ENCODE measurements at places on chromosomes 6 and 20. TPM values are rescaled to one million over a fixed set of nuclear protein-coding genes. Genes with fewer than 3 reads are reported as not detected.
A peak's percentile ranks its signal among the peaks of the same experiment; 100 is the strongest.

CLPSL2 gene
- not detected for total RNA-seq

EYA2 gene
- total RNA-seq, result not detected

DNA sequence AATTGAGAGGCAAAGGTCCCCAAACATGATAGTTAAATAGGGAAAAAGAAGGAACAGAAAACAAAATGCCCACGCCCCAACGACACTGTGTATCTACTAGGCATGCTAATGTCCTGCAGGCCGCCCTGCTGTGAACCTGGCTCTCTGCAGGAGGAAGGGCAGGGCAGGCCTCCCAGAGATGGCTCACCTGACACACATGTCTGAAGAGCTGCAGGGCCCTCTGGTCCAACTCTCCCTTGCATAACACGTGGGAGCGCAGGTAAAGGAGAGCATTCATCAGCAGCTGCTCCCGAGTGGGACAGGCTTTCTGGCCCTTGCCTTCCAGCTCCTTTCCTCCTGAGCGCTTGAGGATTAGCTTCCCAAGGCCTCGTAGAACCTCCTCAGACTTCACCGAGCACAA lies 53.7 kb upstream of the LYRM2 start:
- no peak for DNase-seq
- H3K27me3 ChIP-seq, result no peaks in the 10 kb centered on the region
- H3K36me3 ChIP-seq, result peaks cover 99% of the 10 kb centered on the region

- no peaks in the 10 kb centered on the region for H3K4me1 ChIP-seq
- DNase-seq, result no peak
- H3K27ac ChIP-seq, result no peak overlapping the region
- no peak overlapping the region for H3K4me3 ChIP-seq
- peaks cover 27% of the 10 kb centered on the region for H3K27me3 ChIP-seq
Measured at GRCh38 chr6:32950449-32950848, 2.4 kb downstream of the HLA-DMA start.

- H3K36me3 ChIP-seq, result peaks cover 12% of the 10 kb centered on the region
- H3K27ac ChIP-seq, result no peak overlapping the region
Measured at GRCh38 chr20:8005575-8006366, 13.8 kb downstream of the TMX4 start.

DNA sequence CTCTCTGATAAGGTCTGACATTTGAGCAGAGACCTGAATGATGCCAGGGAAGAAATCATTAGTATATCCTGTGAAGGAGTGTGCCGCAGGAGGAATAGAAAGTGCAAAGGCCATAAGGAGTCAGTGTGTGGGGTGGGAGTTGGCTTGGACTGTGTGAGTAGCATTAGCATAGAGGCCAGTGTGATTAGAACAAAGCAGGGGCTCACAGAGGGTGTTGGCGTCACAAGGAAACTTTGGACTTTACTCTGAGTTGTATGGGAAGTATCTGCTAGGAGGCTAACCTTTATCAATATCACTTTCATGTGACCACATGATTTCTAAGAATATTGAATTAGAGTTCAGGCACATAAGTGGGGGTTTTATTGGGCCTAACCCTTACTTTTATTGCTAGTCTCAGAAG lies 12.1 kb downstream of the TMEM200A start:
- no peaks in the 10 kb centered on the region for H3K27me3 ChIP-seq
- H3K4me1 ChIP-seq, result no peaks in the 10 kb centered on the region
- no peak overlapping the region for H3K4me3 ChIP-seq
- no peak overlapping the region for H3K27ac ChIP-seq

GRCh38 chr20:49534255-49534712 lies 33.7 kb downstream of the PTGIS start:
- no peak overlapping the region for H3K27ac ChIP-seq
- peak; percentile 78 for DNase-seq
- H3K27me3 ChIP-seq, result peaks cover 12% of the 10 kb centered on the region

- DNase-seq, result no peak
- H3K27me3 ChIP-seq, result 0 out of 3 replicates have a peak, but pooled peaks cover 2% of the 10 kb centered on the region
- H3K27ac ChIP-seq, result no peak overlapping the region
- H3K4me1 ChIP-seq, result no peaks in the 10 kb centered on the region
Measured at GRCh38 chr6:169115632-169116031, 138.0 kb downstream of the THBS2 start.

GRCh38 chr20:6886065-6886729 lies 118.7 kb downstream of the BMP2 start:
- no peaks in the 10 kb centered on the region for H3K36me3 ChIP-seq
- no peak overlapping the region for H3K4me3 ChIP-seq
- no peak overlapping the region for H3K27ac ChIP-seq
- no peaks in the 10 kb centered on the region for H3K27me3 ChIP-seq
- DNase-seq, result no peak
